ENCODE measurements at places on chromosomes 5 and 9.

DNA sequence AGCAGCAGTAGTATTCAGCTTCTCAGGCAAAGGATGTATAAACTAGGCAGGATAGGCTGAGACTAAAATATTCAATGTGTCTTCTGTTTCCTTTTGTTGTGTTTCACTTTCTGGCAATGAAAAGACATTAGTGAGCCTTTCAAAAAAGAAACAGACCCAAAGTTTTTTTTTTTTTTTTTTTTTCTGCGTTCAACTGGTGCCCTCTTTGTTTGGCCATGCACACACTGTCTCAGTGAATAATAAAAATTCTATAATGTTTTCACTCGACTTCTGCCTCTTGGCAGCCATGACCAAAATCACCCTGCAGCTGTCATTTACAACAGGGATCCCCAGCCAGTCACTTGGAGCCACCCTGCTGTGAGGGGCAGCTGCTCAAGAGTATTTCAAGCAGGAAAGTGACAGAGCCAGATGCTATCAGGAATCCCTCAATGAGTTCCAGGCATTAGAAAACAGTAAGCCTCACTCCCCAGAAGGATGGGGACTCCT is 44.0 kb upstream of the MAN2A1 start:
- DNase-seq: no peak

- no peak for DNase-seq
Measured at GRCh38 chr5:110506378-110506777, 220.1 kb downstream of the TMEM232 start.

- DNase-seq: no peak
Measured at GRCh38 chr9:114560956-114561355, 26.6 kb upstream of the ATP6V1G1 start.

DNA sequence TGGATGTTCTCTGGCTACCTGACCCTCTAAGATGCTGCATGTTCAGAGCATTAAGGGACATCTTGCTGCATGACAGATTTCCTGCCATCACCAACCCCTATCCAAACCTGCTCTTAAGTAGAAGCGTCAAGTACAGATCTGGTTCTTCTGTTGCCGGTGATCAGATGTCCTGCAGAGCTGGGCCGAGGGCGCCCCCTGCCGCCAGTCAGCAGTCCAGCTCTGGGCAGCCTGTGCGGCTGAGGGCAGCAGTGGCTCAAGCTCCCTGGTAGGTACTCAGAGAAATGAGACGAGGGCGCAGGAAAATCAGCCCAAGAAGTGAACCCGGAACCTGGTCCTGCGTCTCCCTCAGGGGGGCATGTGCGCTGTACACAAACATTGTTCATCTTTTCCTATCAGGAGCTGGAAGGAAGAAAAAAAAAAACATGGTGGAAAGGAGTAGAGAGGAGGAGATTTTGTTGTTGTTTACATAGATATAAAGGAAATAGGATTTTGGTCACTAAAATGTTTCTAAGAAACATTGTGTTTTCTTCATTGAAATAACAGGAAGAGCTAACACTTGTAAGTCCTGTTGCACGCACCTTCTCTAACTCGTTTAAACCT is 95.8 kb downstream of the CFAP90 start:
- peak; percentile 58 for DNase-seq

- DNase-seq: no peak
Measured at GRCh38 chr9:111985315-111985714, 88.7 kb downstream of the UGCG start.

DNA sequence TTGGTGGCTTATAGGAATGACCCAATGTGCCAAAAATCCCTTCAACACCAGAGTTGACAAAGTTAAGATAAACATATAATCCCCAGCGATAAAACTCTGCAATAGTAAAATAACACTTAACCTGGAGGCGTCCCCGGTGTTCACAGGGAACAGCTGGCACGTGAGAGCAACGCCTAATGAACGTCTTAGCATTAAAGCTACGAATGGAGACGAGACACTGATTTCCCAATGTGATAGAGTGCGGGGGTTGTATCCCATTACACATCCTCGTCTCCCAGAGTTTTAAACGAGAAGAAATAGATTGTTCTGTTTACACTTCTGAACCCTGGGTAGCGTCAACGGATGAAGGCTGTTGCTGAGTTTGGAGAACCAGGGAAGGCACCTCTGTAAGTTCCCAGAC is 57.6 kb downstream of the PTCH1 start:
- DNase-seq: no peak

DNA sequence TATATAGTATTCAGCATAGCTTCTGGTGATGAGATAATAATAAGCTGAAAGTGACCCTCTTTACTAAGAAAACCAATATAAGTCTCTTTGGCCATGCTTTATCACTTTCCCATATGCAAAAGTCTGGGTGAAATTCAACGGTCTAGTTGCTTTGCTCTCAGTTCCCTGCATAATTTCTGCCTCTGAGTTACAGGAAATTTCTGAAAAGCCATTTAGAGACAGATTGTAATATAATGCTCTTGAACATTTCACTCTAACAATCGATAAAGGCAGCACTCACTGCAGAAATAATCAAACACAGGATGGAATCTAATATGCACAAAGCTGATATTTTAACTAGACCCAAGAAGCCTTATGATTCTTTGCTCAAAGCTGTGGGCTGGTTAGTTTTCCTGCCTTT is 100.1 kb upstream of the LIFR start:
- DNase-seq: no peak

DNA sequence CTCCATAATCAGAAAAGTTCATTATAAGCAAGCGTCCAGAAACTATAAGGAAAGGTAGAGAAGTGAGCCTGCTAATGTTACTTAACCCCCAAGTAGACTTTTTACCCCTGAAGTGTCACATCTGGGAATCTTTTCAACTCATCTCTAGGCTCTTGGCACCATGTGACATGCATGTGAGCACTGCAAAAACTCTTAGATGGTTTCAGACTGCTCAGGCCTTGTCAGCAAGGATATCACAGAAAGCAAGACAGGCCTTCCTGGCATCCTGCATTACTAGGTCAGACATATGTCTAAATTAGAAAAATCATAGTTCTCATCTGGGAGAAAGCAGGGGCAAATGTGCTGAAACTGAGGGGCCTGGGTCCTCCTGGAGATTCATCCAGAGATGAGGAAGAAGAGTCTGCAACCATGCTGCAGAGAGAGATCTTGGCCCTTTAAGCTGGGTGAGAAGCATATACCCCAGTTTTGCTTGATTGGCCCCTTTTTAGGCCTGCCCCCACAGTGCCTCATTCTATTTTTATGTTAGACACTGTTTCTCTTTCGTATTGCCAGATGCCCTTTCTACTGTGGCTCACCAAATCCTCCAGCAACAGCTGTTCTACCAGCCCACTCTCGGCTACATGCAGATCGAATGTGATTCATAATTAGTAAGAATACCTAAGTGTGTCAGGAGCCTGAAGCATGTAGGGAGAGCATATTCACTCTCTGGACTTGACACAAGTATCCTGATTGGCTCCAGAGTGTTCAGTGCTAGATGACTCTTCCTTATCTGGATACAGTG is 19.0 kb downstream of the TMEM8B start:
- peak; percentile 73 for DNase-seq

- no peak for DNase-seq
Measured at GRCh38 chr5:131747180-131748105, 49.4 kb downstream of the FNIP1 start.

GRCh38 chr5:54156577-54156976 is 153.8 kb downstream of the ARL15 start:
- DNase-seq: no peak

DNA sequence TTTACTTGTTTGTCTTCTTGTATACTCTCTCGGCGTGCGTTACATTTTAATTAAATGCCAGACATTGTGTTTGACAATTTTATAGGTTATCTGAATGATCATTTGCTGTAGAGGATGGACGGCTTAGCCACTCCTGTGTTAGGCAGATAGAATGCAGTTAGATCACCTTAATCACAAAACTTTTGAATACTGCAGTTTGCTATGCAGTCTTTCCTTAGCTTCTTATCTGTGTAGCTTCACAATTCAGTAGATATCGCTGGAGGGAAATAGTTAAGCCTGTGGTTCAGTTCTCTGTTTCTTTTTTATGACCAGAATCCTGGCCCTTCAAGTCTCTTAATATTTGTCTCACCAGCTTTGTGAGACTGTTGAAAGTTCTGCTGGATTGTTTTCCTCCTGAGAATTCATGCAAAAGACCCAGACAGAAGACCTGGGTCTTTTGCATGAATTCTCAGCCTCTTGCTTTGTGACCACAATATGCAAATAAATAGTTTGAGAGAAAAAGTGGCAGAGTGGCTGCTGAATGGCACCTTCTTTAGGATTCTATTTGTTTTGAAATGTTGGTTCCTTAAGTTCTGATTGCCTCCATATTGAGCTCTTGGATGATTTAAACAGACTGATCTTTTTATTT is 40.2 kb downstream of the RASA1 start:
- no peak for DNase-seq

GRCh38 chr5:174596429-174596828 is 128.0 kb upstream of the MSX2 start:
- DNase-seq: no peak

DNA sequence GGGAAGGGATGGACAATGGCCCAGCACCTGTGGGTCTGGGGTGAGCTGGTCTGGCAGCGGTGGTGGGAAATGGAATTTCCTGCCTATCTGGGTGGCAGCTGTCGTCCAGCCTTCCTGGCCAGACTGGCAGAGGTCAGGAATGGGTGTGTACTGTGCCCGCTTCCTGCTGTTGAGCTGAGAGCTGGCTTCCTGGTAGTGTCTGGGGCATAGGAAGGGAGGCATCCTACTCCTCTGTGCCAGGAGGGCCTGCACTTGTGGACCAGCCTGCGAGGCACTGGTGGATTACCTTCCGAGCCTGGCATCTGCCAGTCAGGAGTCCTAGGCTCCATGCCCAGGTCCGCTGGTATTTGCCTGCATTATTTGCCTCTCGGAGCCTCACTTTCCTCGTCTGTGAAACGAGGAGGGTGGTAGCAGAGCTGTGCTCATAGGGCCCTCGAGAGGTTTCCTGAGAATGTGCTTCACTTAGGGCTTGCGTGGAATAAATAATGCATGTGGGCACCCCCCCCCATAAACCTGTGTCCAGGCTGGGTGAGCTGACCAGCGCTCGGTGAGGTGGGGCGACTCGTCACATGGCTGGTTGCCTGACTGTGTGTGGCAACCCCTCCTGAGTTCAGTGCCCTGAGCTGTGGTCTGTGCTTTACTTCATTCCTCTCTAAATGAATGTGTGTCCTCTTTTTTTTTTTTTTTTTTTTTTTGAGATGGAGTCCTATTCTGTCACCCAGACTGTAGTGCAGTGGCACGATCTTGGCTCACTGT is 47.7 kb downstream of the HMCN2 start:
- peak; percentile 24 for DNase-seq

DNA sequence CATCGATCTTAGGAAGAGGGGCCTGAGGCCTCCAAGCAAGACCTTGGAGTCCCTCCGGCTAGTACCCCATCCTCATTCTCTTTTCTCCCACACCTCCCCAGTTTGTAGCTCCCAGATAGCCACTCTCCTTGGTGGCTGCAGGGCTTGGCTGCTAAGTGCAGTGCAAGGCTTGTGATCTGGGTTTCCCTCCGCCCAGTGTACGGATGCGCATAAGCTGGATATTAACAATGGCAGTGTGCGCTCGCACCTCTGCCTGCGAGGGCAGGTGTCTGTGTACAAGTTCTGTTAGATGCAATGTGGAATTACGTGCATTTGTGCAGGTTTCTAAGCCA is 71.0 kb upstream of the TBCA start:
- DNase-seq: no peak

GRCh38 chr5:3201121-3201520 is 394.5 kb upstream of the IRX1 start:
- no peak for DNase-seq

- no peak for DNase-seq
Measured at GRCh38 chr5:155189476-155189875, 175.9 kb downstream of the KIF4B start.

- no peak for DNase-seq
Measured at GRCh38 chr9:138105561-138106505, 228.3 kb downstream of the CACNA1B start.

DNA sequence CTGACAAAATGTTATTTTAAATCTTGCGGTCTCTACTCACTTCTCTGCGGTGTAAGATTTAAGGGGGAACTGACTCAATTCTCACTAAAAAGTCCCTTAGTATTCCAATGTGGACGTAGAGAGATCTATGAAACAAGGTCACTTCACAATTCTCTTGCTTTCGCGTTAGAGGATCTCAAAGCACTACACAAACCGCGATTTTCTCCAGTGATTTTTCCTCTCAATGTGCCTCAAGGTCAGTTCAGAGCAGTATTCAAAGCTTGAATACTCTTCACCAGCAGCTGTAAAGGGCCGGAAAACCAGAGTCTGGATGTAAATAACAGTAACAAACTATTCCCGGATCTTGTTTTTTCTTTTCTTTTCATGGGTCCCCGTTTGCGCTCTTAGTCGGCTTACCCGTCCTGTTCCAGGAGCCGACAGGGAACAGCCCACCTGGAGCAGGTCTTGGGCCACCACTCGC is 128.2 kb downstream of the TMEM161B start:
- DNase-seq: no peak

GRCh38 chr9:133935328-133936005 is 56.7 kb downstream of the VAV2 start:
- DNase-seq: peak; percentile 74

- DNase-seq: peak; percentile 57
Measured at GRCh38 chr9:68844631-68845612, 139.9 kb downstream of the PIP5K1B start.

GRCh38 chr5:136222580-136223235 is 29.7 kb upstream of the SMIM32 start:
- DNase-seq: no peak

DNA sequence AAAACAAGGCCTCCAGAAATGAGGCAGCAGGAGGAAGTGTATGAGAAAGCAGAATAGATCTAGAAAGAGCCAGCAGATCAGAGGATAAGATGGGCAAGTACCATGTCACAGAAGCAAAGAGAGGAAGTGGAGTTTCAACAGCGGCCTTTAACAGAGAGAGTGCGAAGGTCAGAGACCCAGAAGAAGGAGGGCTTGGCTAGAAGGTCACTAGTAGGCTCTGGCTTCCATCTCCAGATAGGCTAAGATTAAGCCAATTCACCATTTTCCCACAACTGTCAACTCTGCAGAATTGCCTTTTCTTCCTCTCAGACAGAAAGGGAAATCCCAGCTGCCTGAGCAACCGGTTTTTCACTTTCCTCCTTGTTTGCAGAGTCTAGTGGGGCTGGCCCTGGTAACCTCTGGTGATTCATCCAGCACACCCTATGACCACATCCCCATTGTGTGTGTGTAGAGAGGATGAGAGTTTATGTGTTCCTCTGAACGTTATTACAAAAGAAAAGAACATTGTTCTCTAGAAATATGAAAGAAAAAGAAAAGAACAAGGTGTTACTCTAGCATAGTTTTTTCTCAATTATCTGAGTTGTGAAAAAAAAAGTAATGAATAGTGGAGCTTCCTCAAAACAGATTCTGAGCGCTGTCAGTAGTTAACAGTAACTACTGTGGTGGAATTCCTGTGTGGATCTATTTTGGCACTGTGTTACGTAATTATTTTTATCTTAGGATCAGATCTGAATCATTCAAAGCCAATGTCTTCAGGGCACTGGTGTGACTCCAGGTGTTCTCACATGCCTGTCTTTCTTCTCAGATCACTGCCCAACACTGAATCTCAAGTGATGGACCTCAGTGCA is 220.4 kb downstream of the ARRDC3 start:
- peak; percentile 89 for DNase-seq

Measured in lung microvascular endothelial cell (primary cell).